Cardiac septum (tissue), 1 donor: ENCODE measurements at places on chromosomes 3 and 15. TPM values are rescaled to one million over a fixed set of nuclear protein-coding genes. Genes with fewer than 3 reads are reported as not detected.
A peak's percentile ranks its signal among the peaks of the same experiment; 100 is the strongest.

P2RY13 gene
- total RNA-seq, result 0.46 TPM

DNA sequence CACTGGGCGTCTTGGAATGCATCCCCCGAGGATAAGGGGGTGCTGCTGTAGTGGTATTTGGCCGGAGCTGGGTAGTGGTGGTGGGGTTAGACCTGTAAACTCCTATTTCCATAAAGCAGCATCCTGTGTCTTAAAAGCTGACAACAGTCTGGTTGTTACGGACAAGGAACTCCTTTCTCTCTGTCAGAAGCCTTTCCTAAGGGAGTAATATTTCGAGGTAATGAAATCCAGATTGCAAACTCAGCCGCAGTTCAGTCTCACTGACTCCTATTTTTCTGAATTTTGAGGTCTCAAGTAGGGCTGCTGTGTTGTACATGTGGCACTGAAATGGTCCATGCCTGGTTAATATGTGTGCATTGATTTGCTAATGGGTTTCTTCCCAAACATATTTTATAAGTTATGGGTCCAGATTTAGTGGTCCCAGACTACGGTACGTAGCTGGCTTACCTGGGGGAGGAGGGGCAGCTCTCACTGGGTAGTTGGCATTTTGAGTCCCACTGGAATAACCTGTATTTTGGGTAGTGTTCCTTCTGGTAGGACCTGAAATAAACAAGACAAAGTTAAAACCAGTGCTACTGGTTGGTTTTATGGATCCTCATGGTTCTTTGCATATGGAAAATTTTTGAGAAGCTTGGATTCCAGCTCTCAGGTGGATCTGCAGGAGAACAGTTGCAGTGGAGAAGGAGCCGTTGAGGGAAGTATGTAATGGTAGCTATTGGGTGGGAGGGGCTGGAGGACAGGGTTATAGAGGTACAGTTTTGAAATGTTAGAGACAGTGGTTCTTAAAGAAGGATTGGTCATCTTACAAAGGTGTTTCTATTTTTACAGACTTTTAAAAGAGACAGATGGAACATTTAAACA lies 48.6 kb upstream of the LDHAL6B start:
- no peak for DNase-seq

GRCh38 chr15:61364871-61365270 lies 135.8 kb upstream of the RORA start:
- no peak for DNase-seq

DNA sequence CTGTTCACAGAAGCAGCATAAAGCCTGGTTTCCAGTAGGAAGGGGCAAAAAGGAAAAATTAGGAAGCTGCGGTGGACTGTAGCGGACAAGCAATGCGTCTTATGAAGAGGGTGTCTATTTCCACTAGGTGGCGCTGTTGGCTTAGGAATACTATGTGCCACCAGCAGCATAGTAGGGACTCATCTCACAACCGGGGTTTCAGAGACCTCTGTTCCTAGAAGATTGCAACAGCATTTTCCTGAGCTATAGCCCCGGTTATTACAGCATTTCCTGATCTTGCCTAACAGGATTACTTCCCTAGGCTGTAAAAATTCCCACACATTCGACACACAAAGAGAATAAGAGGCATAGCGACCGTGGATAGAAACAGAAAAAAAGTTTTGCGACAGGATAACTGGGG lies 683.0 kb downstream of the TBL1XR1 start:
- DNase-seq, result no peak

DNA sequence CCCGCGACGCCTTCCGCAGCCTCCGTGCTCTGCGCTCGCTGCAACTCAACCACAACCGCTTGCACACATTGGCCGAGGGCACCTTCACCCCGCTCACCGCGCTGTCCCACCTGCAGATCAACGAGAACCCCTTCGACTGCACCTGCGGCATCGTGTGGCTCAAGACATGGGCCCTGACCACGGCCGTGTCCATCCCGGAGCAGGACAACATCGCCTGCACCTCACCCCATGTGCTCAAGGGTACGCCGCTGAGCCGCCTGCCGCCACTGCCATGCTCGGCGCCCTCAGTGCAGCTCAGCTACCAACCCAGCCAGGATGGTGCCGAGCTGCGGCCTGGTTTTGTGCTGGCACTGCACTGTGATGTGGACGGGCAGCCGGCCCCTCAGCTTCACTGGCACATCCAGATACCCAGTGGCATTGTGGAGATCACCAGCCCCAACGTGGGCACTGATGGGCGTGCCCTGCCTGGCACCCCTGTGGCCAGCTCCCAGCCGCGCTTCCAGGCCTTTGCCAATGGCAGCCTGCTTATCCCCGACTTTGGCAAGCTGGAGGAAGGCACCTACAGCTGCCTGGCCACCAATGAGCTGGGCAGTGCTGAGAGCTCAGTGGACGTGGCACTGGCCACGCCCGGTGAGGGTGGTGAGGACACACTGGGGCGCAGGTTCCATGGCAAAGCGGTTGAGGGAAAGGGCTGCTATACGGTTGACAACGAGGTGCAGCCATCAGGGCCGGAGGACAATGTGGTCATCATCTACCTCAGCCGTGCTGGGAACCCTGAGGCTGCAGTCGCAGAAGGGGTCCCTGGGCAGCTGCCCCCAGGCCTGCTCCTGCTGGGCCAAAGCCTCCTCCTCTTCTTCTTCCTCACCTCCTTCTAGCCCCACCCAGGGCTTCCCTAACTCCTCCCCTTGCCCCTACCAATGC lies 2.0 kb downstream of the ISLR start:
- DNase-seq, result no peak

- no peak for DNase-seq
These were observed 86.1 kb downstream of the XXYLT1 start for GRCh38 chr3:195184716-195185421.

- DNase-seq, result no peak
These were observed 197.9 kb downstream of the TPRG1 start for GRCh38 chr3:189369636-189370035.

- DNase-seq, result peak; percentile 31
These were observed 163.2 kb downstream of the FBLN2 start for GRCh38 chr3:13711911-13712650.

DNA sequence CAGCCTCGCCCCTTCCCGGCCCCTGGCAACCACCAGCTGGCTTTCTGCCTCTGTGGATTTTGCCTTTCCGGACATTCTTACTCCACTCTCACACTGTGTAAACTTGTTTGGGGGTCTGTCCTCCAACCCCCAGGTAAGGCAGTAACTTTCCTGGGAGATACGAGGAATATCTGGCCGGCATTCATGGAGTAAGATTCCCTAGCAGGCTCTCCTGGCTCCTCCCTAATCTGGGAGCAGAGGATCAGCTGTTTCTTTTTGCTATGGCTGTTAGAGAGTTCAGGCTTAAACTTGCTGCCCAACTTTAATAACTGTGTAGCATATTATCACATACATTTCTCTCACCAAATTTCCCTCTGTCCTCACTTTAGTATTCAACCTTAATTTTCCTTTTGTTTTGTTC lies 64.3 kb downstream of the IGF2BP2 start:
- no peak for DNase-seq

GRCh38 chr3:195394024-195394423 lies 48.8 kb downstream of the ACAP2 start:
- DNase-seq, result no peak

GRCh38 chr3:124837065-124837464 lies 50.1 kb downstream of the ITGB5 start:
- DNase-seq, result no peak

DNA sequence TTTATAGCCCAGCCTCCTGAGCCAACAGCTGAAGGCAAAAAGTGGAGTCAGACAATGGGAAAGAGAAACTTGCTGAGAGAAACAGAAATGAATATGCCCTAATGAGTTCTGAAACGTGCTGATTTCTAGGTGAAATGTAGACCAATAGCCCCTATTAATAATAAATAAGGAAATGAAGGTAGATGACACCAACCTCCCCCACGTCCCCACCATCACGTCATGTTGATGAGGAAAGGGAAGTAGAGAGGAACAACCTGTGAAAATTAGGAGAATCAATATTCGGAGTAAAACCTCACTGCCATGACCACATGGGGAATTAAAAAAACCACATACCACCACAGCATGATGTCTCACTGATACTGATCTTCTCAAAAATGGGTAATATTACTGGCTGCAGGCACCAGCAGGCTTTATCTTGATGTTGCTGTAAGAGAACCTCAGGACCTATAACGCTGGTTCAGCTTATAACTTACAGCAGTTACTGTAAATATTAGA lies 64.0 kb downstream of the KAT2B start:
- no peak for DNase-seq

DNA sequence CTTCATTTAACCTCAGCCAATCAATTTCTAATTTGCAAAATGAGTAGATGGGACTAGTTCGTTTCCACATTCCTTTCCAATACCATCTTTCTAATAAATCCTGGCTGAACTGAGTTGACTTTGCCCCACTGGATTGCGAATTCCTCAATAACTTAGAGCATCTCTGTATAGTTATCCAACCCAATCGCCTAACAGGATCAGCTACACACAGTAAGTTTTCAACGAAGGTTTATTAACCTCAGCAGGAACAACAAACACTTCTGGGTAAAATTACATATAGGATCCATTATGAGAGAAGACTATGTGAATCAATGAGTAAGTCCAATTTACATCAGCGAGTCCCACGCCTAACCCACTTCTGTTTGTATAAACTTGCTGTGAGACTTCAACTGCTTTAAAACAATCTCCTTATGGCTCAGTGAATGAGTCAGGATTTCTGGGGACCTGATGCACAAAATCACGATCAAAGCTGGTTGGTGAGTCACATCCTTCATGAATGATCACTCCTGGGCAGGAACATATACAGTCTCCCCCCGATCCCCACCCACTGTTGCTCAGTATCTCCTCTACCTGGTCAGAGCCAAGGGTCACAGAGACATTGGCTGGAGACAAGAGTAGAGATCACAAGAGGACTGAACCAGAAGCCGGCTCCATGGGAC lies 142.8 kb downstream of the EDEM1 start:
- DNase-seq, result no peak

GRCh38 chr15:30889196-30889595 lies 14.5 kb upstream of the FAN1 start:
- no peak for DNase-seq
